ENCODE measurements at places on chromosomes 1 and 21.

DNA sequence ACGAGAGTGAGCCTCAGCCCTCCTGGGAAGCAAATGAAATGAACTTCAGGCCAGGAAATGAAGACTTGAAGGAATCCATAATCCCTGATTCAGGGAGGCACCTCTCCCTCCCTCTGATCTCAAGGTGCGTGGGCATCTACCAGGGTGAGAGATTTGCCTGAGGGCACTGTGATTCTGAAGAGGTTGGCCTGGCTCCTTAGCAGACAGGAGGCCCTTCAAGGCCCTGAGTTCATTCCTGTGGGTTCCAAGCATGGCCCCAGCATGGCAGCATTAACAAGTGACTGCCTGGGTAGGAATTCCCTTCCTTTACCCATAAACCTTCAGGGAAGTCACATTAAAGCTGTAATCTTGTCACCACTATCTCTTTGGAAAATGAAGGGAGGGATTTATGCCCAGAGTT lies 29.8 kb upstream of the IFNGR2 start:
- peak; percentile 10 for DNase-seq

DNA sequence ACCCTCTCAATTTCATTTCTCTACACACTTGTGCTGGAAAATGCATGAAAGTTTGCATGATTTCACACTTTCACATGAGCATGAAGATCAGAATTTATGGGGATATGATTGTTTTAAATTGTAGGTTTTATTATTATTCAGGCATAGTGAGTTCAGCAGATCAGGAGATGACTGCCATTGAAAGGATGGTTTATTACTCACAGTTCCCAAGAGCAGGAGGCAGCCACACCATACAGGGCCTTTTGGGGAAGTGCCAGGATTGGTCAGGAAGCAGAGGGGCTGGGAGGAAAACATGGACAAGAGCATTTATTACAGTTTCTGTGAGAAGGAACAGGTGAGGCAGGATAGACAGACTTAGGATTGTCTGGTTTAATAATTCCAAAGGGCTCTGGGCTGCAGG lies 114.6 kb upstream of the KCNJ15 start:
- peak; percentile 8 for DNase-seq

DNA sequence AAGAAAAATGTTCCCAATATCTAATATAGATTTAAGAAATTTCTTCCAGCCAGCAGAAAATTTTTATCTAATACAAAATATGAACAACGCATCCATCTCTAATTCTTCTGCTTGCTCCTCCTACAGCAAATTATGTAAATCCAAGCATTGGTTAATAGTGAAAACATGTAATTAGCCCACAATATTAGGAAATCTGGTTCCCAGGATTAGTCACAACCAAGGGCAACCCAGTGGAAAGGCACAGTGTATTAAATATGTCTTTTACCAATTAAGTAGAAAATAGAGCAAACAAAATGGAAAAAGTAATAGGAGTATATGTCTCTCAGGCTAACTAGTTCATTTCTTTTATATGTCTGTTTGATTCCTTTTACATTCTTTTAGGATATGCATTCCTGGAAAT lies 59.4 kb upstream of the IFI44L start:
- peak; percentile 28 for DNase-seq

- DNase-seq, result peak; percentile 25
Observed at GRCh38 chr21:37496972-37497371, 130.4 kb downstream of the DYRK1A start.

DNA sequence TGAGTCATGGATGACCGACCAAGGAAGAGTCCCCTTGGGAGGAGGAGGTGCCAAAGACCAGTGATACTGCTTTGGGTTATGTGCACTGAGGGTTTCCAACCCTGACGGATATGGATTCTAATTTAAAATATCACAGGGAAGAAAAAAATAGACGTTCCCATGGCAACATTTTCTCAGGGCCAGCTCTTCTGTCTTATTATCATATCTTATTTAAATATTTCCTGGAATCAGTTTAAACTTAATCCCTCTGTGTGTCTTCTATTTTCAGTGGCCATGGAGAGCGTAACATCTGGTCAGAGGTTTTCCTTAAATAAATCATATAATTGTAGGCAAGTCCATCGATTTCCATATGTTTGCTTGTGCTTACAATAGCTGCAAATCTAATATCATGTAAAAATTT lies 205.4 kb upstream of the FMN2 start:
- no peak for DNase-seq

- DNase-seq, result no peak
Observed at GRCh38 chr1:21641967-21642739, 27.0 kb downstream of the RAP1GAP start.

DNA sequence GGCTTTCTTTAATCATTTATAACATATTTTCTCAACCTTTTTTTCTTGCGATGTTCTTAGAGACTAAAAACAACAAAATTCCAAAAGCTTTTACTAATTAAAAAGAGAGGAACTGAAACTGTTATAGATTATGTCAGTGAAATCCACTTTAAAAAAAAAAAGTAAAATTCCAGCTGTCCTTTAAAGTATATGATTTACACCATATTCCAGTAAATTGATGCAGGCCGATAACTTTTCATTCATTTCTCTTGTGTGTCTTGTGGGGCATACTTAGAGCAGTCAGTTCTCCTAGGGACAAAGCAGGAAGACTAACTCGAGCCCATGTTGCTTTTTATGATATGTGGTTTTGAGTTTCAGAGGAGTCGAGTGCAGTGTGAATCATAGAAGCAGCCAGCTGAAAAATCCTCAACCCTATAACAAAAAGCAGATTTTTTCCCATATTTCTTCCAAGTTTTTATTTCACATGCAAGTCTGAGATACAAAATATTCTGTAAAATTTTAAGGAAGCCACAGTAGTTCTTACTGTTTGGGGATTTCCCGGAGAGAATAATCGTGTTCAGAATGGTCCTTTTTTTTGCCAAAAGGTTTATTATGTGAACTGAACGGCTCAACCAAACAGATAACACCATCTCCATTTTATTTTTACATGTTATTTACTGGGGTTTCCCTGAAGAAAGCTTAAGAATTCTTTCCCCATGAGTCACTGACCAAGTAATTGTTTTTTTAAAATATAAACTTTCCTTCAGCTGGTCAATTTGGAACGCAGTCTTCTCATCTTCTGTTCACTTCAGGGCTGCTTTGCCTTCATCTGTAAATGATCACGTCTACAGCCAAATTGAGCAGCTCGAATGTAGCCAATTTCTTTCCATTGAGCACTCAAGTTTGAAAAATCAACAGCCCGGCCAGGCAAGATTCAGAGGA lies 77.0 kb upstream of the C1orf105 start:
- DNase-seq, result peak; percentile 91

DNA sequence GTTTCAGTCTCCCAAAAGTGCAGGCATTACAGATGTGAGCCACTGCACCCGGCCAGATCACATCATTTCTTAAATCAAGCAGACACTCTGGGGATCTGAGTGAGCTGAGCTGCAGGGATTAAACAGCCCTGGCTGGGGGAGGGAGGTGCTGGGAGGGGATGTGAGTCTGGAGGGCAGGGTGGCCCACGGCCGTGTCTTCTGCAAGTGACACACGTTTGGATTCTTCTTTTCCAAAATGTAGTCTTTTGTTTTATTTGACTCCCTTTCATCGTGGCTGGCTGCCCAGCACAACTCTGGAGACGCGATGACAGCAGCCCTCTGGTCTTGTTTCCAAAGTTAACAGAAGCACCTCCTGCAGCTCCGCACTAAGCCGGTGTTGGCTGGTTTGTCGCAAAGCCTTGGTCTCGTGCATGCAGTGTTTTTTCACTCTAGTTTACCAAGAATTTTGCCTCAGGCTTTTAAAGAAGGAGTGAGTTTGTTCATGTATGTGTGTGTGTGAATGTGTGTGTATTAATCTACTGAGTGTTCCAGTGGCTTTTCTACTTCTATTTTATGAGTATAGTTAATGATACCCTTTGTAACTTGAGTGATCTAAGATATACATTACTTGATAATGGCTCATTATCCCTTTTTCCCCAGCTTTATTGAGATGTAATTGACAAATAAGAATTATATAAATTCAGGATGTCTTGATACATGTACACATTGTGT lies 2.8 kb upstream of the KRTAP10-5 start:
- no peak for DNase-seq

- peak; percentile 85 for DNase-seq
Observed at GRCh38 chr1:153488731-153489130, 28.3 kb upstream of the S100A7 start.

- peak; percentile 75 for DNase-seq
Observed at GRCh38 chr1:100866041-100866900, 28.4 kb downstream of the EXTL2 start.

DNA sequence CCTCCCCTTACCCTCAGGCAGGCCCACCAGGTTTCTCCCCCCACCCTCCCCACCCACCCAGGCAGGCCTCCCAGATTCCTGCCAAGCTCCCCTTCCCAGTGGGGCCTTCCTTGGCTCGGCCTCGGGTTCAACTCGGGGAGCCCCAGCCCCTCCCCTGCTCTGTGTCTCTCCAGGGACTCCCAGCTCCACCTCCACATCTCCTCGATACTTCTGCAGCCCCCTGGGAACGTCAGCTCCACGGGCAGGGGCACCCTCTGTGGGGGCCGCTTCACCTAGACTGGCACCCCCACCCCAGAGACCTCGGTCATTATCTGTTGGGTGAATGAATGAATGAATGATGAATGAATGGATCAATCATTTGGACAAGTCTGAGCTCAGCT lies 775 bp downstream of the MMEL1 start:
- DNase-seq, result no peak

DNA sequence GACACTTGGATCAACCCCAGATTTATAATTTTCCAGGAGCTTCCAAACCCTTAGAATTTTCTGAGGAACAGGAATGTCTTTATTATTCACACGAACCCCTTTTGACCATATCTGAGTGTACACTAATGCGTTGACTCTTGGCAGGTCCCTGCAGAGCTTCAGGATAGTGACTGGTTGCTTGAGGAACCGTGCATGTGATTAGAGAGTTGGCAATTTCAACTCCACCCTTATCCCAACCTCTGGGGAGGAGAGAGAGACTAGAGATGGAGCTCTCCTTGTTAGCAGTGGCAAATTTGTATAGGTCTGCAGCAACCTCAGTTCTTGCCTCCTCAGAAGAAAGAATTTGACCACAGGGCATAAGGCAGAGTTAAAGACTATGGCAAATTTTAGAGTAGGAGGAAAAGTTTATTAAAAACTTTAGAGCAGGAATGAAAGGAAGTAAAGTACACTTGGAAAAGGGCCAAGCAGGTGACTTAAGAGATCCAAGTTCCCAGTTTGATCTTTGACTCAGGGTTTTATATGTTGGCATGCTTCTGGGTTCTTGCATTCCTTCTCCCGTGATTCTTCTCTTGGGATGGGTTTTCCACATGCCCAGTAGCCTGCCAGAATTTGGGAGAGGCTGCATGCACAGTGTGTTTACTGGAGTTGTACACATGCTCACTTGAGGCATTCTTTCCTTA lies 93.8 kb upstream of the ETV3 start:
- no peak for DNase-seq

DNA sequence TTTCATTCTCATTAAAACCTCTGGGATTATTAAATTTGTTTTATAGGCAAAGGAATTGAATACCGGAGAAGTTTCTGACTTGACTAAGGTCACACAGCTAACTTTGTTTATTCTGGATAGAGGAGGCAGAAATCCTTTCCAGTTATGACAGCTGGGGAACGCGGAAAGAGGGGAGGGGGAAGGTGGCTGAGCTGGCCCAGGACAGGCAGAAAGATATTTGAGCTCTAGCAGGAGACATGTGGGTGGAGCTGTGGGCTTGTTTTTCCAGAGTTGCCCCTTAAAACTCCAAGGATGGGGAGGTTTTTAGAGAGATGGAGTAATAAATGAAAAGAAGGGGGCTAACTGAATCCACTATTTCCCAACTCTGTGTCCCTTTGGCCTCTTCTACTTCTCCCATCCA lies 27.8 kb downstream of the FOXD2 start:
- no peak for DNase-seq

DNA sequence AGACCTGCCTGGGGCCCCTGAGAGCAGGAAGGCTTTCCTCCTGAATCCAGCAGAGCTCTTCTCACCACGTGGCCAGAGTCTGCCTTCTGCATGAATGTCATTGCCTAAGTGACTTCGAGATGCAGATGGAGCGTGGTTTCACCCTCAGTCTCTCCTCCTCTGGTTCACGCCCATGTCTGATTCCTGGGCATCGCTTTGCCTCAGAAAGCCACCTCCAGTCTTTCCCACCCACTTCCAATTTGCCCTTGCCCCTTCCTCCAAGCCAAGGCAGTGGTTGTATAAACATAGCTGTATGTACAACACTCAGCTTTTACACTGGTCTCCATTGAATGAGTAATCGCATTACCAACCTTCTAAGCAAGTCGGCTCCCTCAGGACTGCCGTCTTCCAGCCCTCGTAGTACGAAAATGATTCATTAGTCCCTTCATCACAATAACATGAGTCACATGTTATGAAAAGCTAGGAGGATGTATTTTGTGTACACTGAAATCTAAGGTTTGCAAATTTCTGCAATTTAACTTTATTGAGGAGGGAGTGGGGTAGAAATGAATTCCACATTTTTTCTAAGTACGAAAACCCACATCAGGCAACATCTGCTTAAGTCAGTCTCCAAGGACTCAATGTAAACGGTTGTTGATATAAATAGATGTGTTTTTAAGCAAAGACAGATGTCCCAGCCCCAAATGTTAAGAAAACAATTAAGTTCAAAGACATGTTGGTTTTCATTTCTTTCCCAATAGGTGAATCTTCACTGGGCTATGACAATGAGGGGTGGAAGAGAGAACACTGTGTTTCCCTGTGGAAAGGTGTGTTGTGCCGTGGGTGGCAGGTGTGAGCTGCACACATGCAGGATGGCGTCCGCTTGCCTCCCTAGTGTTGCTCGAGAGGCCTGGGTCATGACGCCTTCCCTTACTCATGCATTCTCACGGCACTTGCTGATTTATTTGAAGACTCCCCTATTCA lies 32.3 kb upstream of the ETS2 start:
- DNase-seq, result peak; percentile 98

GRCh38 chr1:50106095-50106761 lies 2.5 kb upstream of the ELAVL4 start:
- DNase-seq, result no peak

DNA sequence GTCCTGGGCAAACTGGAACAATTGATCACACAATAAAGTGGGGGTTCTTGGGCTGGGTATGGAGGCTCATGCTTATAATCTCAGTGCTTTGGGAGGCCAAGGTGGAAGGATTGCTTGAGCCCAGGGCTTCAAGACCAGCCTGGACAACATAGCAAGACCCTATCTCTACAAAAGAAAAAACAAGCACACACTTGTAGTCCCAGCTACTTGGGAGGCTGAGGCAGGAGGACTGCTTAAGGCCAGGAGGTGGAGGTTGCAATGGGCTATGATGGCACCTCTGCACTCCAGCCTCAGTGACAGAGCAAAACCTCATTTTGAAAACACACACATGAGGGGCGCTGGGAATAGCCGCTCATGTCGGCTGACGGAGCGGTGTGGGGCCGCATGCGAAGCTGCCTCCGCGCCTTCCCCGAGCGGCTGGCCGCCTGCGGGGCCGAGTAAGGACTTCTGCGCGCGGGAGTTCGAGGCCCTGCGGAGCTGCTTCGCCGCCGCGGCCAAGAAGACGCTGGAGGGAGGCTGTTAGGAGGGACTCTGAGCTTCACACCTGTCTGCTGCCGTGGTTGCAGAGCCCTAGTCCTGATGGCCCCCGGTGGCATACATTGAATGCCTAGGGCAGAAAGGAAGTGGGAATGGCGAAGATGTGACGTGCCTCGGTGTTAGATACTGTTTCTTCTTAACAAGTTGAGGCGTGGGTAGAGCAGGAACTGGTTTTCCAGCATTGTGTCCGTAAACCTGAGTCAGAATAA lies 59.5 kb downstream of the ACBD3 start:
- no peak for DNase-seq

Data from fibroblast of lung (primary cell).